ENCODE measurements at places on chromosomes 16 and 17.

DNA sequence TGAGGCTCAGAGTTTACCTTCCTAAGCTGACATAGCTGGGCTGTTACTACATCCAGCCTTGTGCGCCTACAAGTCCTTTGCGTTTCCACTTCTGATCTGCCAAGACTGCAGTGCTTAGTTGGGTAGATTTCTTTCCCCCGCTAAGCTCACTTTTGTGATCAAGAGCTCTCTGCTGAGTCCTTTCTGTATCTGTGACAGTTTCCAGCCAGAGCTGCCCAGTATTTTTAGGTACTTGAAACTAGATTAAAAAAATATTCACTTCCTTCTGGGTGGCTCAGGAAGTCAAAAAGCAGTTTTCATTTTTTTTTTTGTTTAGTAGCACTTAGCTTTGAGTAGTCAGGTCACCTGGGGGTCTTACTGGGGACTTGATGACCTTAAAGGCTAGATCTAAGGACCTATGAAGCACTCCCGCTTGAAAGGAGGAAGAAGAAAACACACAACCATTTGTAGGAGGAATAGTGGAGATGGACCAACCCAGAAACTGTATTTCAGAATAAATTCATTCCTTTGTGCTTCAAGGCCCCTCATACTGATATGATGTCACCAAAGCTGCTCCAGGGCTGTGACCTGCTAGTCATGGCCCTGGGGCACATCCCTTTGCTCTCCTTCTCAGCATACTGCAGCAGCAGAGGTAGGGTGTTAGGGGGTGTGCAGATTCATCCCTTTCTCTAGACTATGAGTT lies 75.6 kb upstream of the HNF1B start:
- no peak for DNase-seq

DNA sequence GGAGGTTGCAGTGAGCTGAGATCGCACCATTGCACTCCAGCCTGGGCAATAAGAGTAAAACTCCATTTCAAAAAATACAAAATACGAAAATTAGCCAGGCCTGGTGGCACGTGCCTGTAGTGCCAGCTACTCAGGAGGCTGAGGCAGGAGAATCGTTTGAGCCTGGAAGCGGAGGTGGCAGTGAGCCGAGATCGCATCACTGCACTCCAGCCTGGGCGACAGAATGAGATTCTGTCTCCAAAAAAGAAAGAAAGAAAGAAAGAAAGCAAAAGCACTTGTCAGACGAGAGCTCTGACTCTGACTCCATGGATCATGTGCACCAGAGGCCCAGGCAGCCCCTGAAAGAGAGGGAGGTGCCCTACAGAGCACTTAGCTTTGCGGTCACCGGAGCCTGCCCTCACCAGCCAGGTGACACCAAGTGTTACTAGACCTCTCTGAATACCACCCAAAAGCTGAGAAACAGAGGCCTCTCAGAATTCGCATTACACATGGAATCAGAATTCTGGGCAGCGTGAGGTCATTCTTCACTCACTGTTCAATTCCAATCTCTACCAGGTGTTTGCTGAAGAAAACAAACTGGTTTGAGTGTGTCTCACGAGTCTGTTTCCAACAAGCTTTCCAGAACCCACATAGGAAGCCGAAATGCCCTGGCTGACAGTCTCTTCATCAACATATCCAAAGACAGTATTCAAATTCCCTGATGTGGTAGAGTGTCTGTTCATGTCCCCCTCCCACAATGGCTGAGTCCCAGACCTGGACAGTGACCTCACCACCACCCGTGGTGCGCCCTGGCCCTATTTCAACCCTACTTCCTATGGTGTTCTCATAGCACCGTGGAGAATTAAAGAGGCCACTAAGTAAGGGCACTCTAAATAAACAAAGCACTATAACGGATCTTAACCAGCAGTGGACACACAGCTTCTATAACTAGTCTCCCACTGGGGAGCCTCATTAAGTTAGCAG lies 1.5 kb downstream of the FLCN start:
- no peak for DNase-seq

DNA sequence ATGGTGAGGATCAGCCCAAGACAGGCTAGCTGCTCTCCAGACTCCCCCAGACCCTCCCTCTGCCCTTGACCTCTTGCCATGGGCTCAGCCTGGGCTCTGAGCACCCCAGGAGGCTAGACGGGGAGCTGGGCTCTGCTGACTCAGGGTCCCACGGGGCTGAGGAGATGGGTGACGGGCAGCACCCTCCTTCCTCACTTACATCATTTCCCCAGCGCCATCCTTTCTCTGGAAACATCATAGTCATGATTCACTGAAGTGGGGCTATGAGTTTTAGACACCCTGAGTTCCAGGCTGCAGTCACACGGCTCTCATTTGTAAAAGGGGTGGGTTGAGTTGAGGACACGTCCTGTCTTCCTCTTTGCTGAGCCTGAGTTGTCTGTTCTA lies 3.0 kb upstream of the ITGAX start:
- DNase-seq = no peak

GRCh38 chr16:20763461-20764232 lies at the start of gene ACSM3:
Gene ACSM3, plus strand, starts transcription at chr16:20764014. Its CDS starts 6,021 bp downstream, at chr16:20770035.
- DNase-seq = peak; percentile 81

- DNase-seq = no peak
Observed at GRCh38 chr17:54544249-54544648, 356.4 kb upstream of the TOM1L1 start.

GRCh38 chr16:65111306-65111705 lies 10.6 kb downstream of the CDH11 start:
- no peak for DNase-seq

DNA sequence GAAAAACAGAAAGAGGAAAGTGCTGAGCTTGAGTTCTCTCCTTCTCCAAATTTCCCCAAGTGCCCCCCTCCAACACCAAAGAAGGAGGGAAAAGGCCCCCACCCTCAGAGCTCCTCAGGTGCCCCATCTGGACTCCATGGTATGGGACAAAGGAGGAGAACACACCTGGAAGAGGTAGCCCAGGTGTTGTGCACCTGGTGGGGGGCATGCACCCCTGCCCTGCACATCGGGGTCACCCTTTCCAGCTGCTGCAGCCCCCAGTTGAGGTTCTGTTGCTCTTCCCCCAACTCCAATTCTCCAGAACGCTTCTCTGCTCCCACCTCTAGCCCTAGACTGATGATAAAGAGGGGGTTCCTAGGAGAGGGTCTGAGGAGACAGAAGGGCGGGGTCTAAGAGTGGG lies 3.0 kb upstream of the COL1A1 start:
- DNase-seq = no peak

GRCh38 chr17:55870044-55870443 lies 119.2 kb downstream of the PCTP start:
- DNase-seq = no peak

- no peak for DNase-seq
Observed at GRCh38 chr16:82788225-82788624, 161.5 kb downstream of the CDH13 start.

DNA sequence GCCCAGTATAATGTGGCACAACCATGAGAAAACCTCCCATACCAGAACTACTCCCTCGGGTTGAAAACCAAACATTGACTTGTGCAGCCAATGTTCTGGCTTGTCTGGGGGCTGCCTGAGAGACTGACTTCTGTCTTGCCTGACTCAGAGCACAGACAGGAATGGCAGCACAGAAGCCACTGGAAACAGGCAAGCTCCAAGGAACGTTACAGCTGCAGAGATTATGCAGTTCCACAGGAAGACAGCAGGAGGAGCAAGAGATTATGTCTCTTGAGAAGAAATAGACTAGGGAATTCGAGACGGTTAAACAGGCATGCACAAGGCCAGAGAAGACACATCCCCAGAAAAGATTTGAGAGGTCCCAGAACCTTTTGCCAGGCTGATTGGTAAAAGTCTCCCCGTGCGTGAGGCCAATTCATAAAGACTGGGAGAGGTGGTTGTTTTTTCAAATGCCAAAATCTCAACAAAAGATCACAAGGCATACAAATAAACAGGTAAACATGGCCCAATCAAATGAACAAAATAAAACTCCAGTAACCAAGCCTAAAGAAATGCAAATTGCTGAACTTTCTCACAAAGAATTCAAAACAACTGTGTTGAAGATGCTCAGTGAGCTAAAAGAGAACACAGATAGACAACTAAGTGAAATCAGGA lies 90.6 kb upstream of the CDH5 start:
- no peak for DNase-seq

GRCh38 chr17:14701886-14702285 lies 401.0 kb downstream of the HS3ST3B1 start:
- no peak for DNase-seq

DNA sequence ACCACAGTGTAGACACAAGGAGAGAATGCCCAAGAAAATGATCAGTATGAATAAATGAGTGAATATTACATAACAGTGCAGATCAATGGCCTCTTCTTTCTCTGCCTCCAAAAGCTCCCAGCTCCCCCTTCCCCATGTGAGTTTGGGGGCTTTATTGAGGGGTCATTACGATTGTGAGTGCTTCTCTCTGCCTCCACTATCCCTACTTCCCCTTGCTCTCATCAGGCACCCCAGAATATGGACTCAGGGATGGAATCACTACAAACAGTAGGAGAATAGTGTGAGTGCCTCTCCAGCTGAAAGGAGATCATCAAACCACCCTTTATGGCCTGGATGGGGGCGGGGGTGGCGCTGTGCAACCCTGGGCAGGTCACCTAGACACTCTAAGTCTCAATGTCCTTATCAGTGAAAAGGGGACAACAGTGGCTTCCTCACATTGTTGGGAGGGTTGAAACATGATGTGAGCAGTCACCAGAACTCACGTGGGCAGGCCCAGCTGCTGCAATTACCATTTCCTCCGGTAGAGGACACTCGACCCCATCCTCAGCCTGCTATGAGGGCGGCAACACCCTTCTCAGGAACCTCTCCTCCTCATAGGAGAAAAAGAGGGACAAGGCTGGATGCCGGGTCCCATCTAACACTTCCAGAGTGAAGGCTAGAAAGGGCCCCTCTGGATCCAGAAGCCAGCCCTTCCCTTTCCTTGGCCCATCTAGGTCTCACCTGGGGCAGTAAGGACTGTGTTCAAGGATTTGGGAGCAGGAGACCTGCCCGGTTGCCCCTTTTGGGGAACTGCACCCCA lies 2.1 kb upstream of the EPOP start:
- peak; percentile 77 for DNase-seq

DNA sequence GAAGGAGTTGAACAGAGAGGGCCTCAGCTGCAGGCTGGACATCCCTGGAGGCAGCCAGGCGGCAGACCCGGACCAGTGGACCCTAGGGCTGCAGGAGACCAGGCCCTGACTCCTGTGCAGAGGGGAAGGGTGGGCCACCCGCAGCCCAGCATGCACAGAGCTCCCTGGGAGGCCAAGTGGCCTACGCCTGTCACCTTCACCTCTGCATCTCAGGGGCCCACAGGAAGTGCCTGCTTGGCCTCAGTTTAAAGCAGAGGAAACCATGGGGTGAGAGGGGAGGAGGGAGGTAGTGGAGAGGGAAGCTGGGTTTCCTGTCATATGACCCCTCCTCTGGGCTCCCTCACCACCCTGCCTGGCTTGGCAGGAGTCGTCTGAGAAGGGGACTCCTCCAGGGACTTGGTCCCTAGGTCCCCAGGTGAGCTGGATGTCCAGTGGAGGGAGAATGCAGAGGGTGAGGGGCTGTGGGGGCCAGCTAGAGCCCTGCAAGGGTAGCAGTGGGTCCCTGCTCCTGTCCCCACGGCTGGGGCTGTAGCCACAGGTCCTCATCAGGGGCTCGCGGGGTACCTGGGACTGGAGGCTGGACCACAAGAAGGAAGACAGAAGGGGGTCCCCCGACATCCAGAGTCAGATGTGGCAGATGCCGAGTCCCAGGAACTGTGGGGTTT lies at the start of gene TMC8:
Gene TMC8 (plus strand): TSS at position 335 of the 665 bp plus-strand sequence. CDS start 818 bp downstream, outside the sequence.
- no peak for DNase-seq

Data from left renal pelvis (tissue), 4 donors.